ENCODE measurements at places on chromosomes 7 and 10.

GRCh38 chr10:106780632-106781031, 383.9 kb downstream of the SORCS1 start:
- no peak for DNase-seq

- DNase-seq: no peak
Measured at GRCh38 chr10:63164166-63164623, 31.1 kb downstream of the NRBF2 start.

DNA sequence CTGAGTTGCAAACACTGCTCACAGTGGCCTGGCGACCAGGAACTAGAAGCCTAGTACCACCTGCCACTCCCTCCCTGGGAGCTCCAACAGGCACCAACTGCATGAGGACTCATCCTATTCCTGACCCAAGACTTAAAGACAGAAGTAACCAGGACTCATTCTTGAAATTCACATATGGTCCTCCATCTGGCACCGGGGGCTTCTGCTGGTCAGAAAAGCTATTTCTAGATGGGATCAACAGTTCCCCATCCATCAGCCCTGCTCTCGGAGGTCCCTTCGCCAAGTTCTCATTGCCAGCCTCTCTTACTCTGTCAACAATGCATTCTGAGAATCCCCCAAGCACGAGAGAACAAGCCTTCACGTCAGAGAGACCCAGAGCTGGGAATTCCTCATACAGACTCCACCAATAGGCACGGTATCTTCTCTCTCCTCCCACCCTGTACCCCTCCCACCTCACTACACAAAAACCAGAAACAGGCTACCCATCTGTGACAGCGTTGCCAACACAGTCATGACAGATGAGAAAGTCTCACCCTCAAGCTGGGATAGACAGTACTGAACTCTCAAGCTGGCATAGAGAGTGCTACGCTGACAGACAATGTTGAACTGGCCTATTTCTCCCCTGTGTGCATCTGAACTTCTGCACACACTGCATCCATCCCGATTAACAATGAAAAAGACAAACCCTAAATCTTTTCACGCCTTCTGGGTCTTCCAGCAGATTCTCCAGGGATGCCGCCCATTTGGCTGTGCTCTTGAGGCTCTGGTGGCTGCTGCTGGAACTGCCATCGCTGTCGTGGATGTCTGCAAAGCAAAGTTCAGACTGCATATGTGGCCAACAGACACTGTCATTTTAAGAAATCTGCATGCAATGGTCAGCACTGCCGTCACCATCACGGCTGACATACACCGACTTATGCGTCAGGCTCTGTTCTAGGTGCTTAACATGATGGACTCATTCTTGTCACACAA, 15.6 kb downstream of the RGS10 start:
- peak; percentile 21 for DNase-seq

DNA sequence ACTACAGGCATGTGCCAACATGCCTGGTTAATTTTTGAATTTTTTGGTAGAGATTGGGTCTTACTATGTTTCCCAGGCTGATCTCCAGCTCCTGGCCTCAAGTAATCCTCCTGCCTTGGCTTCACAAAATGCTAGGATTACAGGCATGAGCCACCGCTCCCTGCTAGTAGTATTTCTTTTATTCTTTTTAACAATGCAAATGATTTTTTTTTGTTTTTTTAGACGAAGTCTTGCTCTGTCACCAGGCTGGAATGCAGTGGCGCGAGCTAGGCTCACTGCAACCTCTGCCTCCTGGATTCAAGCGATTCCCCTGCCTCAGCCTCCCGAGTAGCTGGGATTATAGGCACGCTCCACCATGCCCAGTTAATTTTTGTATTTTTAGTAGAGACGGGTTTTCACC, 58.1 kb downstream of the SVIL start:
- no peak for DNase-seq

- DNase-seq: peak; percentile 55
Measured at GRCh38 chr10:125093199-125093973, 67.0 kb downstream of the CTBP2 start.

DNA sequence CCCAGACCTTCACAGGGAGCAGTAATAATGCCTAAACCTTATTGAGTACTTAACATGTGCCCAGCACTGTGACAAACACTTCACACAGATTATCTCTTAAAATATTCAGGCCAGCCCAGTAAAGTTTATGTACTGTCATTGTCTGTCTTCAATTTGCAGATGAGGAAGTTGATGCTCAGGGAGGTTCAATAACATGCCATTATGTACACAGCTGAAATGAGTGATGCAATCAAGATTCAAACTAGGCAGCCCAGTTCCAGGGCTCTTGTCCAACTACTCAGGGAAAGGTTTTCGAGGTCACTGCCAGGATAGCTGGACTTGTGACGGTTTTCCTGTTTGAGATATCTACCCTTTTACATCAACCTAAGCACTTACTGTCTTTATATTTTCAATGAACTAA, 56.1 kb downstream of the AUTS2 start:
- peak; percentile 48 for DNase-seq

GRCh38 chr7:45695249-45695995, 121.3 kb downstream of the ADCY1 start:
- no peak for DNase-seq

DNA sequence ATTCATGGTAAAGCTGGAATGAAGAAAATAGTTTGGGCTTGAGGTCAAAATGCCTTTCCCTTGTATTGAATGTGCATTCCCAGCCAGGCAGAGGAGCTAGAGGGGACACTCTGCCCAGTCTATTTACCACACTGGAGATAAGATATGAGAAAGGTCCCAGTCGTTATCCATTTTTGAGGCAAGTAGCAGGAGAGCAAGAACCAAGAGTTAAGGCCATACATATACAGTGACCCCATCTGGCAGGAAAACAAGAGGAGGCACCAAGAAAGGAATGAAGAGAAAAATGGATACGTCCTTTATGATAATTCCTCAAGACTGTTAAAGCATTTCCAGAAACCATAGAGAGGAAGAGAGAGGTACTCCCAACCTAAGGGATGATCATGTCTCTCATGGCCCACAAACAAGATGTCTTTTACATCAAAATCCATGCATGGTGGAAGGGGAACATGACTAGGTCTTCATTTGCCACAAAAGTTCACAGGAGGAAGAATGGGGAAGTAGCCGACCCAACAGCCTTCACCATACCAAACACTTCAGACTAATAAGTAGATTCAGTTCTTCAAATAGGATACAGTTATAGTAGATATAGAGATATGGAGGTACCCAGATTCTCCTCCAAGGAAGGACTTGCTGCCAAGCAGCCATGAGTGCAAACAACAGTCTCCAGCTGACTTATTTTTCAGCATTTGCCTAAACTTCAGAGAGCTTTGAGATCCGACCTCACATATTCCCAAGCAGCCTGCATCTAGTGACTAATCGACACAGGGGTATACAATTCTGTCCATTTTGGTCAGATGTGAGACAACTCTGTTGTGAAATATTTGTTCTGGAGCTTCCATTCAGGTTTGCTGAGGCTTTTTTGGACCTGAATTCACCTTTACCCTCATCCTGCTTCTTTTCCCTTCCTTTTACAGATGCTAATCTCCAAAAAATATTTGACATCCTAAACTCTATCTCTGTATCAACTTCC, 61.1 kb upstream of the CCDC71L start:
- no peak for DNase-seq

DNA sequence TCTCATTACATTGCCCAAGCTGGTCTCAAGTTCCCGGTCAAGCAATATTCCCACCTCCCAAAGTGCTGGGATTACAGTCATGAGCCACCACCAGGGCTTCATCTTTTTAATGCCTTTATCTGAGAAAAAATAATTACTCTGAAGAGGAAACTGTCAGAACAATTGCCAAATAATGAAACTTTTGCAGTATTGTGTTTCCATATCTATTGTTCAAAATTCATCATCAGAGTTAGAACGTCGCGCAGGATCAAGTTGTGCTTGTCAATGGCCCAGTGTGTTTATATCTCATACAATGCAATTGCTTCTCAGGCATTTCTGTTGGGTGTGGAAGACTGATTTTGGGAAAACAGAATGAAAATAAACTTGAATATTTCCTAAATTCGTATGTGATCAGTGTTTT, 143.1 kb downstream of the ARID5B start:
- no peak for DNase-seq

- no peak for DNase-seq
Measured at GRCh38 chr10:129501652-129502436, 34.8 kb downstream of the MGMT start.

DNA sequence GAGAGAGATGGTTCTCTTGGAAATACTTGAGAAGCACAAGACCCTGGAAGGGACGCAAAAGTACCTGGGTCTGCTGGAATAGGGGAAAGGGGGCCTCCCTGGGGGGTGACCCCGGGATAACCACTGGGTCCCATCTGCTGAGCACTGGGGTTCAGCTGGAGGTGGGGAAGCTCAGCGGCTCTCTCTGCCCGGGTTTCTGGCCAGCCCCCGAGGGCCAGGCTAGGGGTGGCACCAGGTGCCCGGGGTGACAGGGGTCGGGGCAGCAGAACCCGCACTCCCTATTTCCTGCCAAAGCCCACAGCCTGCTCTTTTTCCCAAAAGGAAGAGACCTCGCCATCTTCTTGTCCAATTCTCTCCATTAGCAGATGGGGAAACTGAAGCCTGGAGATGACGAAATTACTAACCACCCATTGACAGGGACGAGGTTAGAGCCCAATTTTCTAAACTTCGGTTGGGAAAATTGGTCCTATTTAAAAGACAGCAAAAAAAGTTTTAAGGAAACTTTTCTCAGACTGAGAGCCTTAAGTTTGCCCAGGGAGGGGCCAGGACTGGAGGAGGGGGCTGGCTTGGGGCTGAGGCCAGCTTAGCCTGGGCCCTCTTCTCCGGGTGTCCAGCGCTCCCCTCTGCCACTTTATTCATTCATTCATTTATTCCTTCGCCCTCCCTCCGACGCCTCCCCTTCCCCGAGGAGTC, 17.8 kb upstream of the GATA3 start:
- DNase-seq: no peak
